Hepatocyte (in vitro differentiated cells): ENCODE measurements at places on chromosomes 2 and 18.

GRCh38 chr18:57959278-57959677 is 84.7 kb upstream of the NEDD4L start:
- peak; percentile 70 for DNase-seq

- DNase-seq = no peak
These were observed 11.4 kb upstream of the ASPRV1 start for GRCh38 chr2:69972822-69973221.

DNA sequence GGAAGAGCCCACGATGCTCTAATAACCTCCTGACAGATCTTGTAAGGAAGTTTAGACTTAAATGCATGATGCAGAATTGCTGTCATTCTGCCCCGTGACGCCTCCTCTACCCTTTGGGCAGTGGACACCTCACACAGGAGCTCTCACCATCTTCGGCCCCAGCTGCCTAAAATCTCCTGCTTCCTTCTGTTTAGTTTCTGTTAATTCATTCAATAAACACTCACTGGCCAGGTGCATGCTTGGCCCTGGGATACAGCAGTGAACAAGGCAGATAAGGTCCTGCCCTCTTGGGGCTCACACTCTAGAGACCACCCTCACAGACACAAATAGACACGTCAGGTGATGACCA is 81.1 kb downstream of the SEPTIN10 start:
- no peak for DNase-seq

DNA sequence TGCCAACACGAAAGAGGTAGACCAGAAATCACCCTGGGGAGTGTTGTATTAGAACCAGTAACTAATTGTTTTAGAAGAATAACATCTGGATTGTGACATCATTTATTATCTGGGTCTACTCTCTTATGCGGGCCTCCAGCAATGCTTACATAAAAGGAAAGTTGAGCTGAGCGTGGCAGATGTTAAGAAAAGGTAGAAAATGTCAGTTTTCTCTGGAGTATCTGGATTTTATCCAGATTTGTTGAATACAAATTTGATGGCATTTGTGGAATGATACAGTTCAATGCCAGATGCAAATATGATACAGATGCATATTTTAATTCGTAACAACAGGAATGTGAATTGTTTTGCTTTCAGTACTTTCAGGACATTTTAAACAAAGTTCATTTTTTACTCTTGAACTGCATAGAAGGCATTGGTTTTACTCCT is 90.3 kb downstream of the PRPF40A start:
- no peak for DNase-seq

- DNase-seq = no peak
These were observed 28.9 kb upstream of the AQP4 start for GRCh38 chr18:26894426-26894825.

GRCh38 chr18:27605107-27605834 is 420.2 kb upstream of the CHST9 start:
- peak; percentile 92 for DNase-seq

GRCh38 chr2:88556026-88556425 is 71.2 kb downstream of the EIF2AK3 start:
- no peak for DNase-seq

DNA sequence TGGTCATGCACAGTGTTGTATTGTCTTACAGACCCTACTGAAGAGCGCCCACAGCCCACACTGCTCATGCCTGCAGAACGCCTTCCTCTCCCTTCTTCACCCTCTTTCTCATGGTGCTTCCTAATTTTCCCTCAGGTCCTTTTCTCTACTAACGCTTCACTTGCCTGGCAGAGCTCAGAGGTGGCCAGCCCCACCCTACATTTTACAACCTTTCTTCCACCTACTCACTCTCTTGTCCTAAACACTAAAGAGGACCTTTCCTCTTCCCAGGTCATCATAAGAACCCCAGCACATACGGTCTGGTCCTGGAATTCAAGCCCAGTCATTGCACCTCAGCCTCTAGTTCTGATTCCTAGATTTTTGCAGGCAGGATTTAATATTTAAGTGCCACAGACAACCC is 11.7 kb upstream of the LGALSL start:
- DNase-seq = no peak

- no peak for DNase-seq
These were observed 250.8 kb upstream of the TCF4 start for GRCh38 chr18:55838841-55839240.

- DNase-seq = no peak
These were observed 2.0 kb downstream of the IKZF2 start for GRCh38 chr2:213149294-213149875.

DNA sequence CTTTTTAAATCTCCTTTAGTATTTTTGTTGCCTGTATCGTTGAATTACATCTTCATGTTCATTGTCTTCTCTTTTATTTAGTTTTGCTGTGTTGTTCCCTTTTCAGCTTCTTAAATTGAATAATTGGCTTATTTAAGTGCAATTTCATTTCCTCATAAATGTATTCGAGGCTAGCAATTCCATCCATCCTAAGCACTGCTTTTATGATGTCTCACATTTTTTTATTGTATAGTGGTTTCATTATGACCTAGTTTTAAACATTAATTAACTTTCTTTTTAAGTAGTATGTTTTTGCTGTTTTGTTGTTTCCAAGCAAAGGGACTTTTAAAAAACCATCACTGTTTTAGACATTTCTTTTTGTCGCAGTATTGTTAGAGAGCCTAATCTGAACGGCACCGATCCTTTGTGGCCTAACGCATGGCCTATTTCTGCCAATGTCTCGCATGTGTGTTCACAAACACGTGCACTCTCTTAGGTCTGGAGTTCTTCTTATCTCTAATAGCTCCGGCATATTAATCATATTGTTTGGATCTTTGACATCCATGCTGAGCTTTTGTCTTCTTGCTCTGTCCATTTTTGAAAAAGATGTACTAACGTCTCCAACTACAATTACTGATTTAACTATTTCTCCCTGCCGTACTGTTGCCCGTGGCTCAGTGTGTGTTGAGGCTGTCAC is 59.6 kb upstream of the ZNF516 start:
- no peak for DNase-seq

DNA sequence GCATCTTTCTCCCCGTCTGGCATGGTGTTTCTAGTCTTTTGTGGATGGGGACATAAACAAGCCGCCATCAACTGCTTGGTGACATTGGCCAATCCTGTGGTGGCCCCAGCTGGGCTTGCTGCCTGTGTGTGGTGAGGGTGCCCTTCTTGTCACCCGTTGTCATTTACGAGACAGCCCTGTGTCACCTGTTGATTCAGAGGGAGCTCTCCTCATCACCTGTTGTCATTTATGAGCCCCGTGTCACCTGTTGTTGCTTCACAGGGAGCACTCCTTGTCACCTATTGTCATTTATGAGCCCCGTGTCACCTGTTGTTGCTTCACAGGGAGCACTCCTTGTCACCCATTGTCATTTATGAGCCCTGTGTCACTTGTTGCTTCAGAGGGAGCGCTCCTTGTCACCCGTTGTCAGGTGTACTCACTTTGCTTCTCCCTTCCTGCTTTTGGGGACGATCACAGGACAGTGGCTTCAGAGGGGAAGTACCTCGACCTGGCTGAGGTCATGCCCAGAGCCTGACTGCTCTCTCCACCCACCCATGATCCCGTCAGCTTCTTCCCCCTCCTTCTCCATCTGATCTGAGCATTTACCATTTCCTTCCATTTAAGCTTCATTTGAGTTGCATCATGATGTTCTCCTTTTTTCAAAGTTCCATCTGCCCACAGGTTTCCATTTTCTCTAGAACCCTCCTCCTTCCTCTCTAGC is 29.1 kb downstream of the HPCAL1 start:
- DNase-seq = peak; percentile 32

DNA sequence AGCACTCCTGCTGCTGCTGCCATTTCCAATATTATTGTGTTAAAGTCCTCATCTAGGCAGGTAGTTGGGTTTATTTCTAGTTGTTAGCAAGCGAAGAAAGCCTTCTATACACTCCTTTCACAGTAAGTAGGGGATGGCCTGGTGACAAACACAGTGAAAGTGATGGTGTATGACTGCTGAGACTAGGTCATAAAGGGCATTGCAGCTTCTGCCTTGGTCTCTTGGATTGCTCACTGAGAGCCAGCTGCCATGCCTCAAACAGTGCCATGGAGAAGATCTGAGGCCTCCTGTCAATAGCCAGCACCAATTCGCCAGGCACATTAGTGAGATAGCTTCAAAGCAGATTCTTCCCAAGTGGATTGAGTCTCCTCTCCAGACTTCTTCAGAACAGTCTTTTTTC is 27.6 kb upstream of the MSTN start:
- no peak for DNase-seq

DNA sequence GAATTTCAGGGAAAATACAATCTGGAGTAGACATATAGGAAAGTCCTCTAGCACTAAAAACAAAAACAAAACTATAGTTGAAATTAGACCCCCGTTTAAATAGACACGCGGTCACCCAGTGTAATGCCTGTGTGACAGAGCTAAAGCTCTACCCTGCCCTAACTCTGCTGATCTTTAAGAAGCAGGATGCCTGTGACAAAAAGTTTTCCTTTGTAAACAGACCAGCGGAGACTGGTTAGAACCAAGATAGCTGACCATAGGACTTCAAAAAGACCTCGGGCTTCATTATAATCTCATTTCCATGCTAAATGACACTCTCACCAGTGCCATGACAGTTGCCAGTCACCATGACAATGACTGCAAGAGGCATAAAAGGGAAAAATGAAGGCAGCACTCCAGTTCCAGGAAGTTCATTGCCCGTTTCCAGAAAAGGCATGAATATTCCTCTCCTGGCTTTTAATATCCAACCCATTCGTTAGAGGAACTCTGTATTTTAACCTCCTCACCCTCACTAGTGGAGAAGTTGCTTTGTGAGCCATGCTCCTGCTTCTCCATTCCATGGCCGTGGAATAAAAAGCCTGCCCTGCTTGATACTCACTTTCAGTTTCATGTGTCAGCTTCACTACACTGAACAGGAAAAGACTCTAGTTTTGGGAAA is 157.2 kb upstream of the COPS8 start:
- no peak for DNase-seq

- DNase-seq = peak; percentile 70
These were observed 127.4 kb downstream of the VAPA start for GRCh38 chr18:10041180-10041579.

- peak; percentile 27 for DNase-seq
These were observed 60.1 kb upstream of the RBBP8 start for GRCh38 chr18:22872900-22873537.
